ENCODE measurements at places on chromosomes 3 and 15.

- no peak for DNase-seq
These were observed 17.9 kb upstream of the SKIC8 start for GRCh38 chr15:78317145-78317836.

DNA sequence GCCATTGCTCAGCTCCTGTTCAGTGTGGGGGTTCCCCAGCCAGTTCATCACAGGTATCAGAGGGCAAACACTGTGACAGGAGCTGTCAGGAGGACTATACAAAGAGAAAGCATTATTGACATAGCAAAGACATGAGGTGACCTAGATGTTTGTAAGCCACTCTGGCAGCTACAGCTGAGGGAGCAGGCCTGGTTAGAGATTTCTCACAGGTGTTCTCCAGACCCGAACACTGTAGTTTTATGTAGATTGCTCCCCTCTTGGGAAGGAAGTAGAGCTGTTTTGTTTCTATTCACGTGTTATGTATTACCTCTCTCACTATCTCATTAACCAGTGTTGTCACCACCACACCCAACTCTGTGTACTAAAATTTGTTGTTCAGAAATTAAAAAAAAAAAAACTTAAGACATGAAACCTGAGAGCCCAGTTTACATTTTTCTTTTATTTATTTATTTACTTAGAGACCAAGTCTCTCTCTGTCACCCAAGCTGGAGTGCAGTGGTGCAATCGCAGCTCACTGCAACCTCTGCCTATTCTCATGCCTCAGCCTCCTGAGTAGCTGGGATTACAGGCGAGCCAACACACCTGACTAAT, 123.7 kb downstream of the RBPMS2 start:
- DNase-seq: peak; percentile 36

DNA sequence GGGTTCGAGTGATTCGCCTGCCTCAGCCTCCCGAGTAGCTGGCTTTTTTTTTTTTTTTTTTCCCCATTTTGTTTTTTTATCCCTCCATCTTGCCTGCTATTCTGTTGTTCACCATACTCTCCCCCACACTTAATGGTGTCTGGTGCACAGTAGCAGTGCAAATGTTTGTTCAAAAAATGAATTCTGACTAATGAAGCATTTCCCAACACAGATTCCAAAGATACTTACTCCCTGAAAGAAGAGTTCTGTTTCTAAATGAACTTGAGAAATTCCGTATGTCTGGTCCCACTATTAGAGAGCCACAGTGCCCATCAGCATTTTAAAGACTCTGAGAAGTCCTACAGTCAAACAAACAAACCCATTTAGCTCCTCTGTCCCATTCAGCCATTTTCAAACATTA, 9.5 kb downstream of the EDEM1 start:
- DNase-seq: no peak

GRCh38 chr3:135740211-135740610, 225.3 kb upstream of the PPP2R3A start:
- no peak for DNase-seq

DNA sequence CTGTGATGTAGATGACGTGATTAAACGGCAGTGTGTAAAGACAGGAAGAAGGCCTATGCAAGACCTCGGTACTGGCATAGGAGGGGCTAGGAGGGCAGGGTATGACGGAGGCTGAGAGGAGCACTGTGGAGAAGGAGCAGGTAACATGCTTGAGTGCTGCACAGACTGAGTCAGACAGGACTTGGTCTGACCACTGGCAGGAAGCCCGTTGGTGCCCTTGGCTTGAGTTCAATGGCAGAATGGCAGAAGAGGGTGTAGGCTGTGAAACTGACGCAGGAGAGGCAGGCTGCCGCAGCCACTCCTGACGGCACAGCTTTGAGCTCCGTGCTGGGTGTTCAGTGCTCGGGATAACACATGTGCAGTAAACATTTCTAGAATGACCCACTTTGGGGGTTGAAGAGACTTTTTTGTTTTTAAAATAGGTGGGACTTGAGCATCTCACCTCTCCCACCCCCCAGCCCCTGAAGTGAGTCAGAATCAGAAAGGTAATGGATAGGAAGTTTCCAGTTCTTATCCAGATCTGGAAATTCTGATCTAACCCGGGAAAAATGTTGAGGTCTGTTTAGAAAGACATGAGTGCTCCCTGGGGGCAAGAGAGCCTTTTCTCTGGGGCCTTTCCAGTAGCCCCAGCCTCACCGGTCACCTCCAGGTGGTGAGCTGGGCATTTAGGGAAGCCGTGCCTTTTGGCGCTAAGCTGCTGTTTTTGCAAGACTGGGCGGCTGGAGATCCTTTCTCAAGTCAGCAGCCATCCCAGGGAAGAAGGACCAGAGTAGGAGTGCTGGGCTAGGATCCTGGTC, 126.4 kb downstream of the RPLP1 start:
- DNase-seq: no peak

DNA sequence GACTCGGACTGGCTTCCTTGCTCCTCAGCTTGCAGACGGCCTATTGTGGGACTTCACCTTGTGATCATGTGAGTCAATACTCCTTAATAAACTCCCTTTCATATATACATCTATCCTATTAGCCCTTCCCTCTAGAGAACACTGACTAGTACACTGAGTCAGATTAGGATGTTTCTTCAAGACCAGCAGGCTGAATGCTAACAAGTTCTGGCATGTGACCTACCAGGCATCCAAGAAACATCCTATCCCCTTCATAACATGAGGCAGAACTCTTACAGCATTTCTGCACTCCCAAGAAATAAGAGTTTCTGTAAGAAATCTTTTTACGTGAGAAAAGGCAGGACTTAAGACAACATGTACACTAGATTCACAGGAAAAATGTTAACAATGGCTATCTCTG, 9.3 kb downstream of the CFAP92 start:
- DNase-seq: no peak

DNA sequence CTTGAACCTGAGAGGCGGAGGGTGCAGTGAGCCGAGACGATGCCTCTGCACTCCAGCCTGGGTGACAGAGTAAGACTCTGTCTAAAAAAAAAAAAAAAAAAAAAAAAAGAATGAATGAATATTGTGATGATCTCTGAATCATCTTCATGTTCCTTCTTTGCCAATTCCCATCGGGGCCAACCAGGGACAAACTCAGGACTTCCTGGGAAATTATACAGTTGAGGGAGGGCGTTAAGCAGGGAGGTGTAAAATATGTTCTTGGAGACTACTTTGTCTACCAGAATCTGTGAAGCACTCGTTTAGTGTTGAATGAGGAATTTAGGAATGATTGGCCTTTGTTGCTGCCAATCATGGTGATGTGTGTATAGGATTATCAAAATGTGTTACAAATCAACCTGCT, 210.6 kb downstream of the PTPRG start:
- DNase-seq: no peak

DNA sequence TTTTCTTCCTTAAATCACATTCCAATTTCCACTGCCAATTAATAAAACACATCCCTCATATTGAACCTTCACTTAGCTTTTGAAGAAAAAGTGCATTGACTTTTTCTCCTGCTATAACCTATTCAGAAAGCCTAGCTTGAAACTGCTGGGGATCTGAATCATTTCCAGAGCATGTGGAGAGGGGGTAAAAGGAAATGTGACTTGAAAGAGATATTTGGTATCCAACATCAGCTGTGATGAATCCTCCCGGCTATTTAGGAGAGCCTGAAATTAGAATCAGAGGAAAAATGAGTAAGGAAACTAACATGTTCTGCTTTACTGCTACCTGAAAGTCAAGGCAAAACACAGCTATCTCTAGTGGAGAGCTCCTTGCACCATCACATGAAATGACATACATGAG, 2.6 kb upstream of the GNB5 start:
- DNase-seq: no peak

- no peak for DNase-seq
These were observed 8.0 kb upstream of the ISLR start for GRCh38 chr15:74165461-74165860.

- no peak for DNase-seq
These were observed 78.8 kb downstream of the CLDN11 start for GRCh38 chr3:170497207-170498095.

GRCh38 chr3:13075986-13076654, 2.9 kb upstream of the IQSEC1 start:
- DNase-seq: no peak

GRCh38 chr15:68576235-68576892, 2.4 kb upstream of the CORO2B start:
- DNase-seq: peak; percentile 46

DNA sequence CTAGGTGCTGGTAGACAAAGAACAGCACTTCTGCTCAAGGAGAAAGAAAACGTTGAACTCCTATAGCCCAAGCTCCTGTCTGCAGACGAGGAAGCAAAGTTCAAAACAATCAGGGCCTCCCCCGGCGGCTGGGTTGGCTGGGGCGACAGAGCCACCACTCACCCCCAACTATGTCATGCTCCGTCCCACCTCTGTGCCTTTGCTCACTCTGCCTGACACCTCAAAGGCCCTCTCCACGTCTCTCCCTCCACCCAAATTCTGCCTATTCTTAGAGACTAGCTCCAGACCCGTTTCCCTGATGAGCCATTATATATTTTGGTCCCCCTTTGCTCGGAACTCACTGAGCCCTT, 304.3 kb downstream of the TLE3 start:
- DNase-seq: no peak

DNA sequence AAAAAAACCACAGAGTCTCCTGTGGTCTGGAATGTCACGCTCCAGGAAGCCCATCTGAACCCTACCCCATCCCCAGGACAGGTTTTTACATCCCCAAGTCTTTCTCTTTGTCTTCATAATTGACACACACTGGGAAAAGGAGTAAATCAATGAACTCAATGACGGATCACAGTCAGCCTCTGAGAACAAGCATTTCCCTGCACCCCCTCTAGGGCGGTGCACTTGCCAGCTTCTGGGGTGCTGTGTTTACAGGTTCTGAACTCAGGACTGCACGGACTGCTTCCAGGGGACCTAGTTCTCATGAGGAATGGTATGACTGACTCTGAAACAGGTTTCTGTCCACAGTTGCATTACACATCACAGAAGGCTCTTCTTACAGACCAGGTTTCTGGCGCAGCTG, 81.1 kb downstream of the NUP210 start:
- no peak for DNase-seq

DNA sequence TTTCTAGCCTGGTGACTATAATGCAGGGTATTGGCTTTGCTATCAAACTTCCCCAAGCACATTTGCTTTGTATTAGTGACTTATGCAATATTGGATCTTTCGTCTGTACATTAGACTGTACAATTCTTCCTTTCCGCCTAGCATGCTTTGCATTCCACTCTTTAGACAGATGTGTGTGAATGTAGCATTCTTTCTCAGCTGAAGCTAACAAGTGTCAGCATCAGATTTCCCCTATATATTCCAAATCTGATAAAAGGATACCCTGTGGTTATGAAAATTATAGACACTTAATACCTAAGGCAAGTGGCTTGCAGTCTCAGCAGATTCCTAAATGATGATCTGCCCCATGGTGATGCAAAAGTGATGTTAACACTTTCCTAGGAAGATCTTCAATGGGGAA, 360.1 kb downstream of the CNTN4 start:
- DNase-seq: no peak

GRCh38 chr3:101513419-101513986, 491 bp upstream of the SENP7 start:
- no peak for DNase-seq

DNA sequence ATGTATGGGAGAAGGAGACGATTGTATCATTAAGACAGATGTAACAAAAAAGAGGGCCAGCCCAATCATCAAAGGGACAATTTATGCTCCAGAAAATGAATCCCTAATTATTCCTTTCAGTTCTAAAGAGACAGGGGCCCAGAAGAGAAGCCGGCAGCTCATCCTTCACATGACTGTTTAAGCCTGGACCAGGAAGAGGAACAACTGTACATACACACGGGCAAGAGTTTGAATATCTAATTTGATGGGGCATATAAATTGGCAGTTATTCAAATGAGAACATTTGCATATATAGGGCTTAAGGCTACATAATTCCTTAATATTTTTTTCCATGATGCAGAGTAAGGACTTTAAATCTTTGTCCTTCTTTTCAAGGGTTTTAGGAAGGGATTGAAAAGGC, 232.3 kb downstream of the TLE3 start:
- DNase-seq: no peak

GRCh38 chr3:71910108-71910507, 125.2 kb upstream of the PROK2 start:
- DNase-seq: no peak

- no peak for DNase-seq
These were observed 37.3 kb downstream of the BSN start for GRCh38 chr3:49591615-49592014.

DNA sequence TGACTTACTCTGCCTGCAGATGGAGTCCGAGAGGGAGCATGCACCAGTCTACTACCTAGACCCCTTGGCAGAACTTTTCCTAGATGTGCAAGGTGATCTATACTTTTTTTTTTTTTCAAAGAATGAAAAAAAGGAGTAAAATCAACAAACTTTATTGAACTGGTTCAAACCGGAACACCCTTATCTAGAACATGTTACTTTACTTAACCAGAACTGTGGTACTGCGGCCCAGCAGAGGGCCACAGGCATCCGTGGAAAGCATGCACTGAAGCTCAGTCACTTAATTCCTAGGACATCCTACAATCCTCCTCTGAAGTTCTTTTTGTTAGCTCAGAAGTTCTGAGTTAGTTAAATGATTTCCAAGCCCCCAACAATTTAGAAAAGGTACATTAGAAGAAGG, 21.6 kb downstream of the CHAC1 start:
- DNase-seq: no peak

- DNase-seq: no peak
These were observed 272.5 kb upstream of the LYSMD4 start for GRCh38 chr15:100005715-100006114.

- DNase-seq: no peak
These were observed 129.7 kb upstream of the THBS1 start for GRCh38 chr15:39451121-39451688.

DNA sequence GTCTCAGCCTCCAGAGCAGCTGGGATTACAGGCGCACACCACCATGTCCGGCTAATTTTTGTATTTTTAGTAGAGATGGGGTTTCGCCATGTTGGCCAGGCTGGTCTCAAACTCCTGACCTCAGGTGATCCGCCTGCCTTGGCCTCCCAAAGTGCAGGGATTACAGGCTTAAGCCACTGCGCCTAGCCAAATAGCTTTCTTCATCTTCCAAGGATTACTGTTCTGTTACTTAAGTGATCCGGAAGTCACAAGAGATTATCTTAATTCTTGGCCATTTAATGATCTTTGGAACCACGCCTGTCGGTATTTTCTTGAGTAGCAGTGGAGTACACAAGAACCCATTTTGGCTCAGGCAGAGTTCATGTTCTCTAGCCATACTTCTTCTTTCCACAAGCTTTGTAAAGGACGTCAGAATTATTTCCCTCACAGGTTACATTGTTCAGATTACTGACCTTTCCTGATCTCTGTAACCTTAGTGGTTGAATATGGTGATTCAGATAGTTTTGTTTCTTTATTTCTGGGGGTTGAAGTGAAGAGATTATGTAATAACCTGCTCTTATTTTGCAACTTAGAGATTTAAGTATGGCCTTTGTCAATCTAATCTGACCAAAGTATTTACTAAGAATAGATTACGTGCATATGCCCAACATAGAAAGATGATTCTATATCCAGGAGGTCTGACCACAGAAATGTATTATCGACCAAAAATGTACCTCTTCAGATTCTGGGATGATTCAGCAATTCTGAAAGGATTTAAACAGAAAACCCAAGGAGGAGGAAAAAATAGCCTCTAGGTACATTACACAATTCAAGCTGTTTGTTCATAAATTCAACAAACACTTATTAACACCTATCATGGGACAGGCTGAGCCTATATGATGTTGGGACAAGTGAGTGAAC, 132.2 kb downstream of the GREM1 start:
- DNase-seq: no peak

Data from NCI-H1417 treated with DMSO at 0.1 percent for 48 hours (cell line).